ENCODE measurements at places on chromosomes 16 and 17. TPM values are rescaled to one million over a fixed set of nuclear protein-coding genes. Genes with fewer than 3 reads are reported as not detected.

DNA sequence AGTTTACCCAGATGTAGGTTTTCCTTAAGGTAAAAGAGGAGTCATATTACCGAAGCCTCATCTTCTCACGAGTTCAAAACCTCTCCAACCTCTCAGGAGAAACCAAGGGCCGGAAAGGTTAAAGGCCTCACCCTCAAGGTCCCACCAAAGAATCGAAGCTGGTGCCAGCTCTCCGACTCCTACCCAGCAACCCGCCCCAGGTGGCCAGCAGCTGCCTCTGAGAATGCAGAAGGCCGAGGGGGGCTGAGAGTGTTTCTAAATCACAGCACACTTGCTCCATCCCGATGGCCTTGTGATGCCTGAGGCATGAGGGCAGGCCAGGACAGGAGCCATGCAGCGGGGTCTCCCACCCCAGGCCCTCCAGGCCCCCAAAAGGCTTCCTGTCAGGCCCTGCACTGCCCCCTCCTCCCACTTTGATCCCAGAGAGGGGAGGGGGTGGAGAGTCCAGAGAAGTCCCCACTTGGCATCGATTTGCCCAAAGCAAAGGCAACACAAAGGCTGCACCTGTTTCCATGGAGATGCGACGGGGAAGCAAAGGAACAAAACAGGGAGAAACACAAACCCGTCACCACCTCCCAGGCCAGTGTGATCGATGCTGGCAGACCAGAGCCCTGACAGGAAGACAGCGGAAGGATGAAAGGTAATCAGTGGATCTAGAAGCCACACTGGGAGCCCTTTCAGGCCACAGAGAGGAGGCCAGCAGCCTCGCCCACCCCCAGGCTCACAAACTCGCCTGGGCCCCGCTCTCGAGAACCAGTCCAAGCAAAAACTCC is 39.0 kb downstream of the CUEDC1 start:
- DNase-seq, result no peak

GRCh38 chr16:56181401-56181800 is 9.9 kb upstream of the GNAO1 start:
- DNase-seq, result no peak

The SAMD14 gene
- 1.4 TPM for total RNA-seq

DNA sequence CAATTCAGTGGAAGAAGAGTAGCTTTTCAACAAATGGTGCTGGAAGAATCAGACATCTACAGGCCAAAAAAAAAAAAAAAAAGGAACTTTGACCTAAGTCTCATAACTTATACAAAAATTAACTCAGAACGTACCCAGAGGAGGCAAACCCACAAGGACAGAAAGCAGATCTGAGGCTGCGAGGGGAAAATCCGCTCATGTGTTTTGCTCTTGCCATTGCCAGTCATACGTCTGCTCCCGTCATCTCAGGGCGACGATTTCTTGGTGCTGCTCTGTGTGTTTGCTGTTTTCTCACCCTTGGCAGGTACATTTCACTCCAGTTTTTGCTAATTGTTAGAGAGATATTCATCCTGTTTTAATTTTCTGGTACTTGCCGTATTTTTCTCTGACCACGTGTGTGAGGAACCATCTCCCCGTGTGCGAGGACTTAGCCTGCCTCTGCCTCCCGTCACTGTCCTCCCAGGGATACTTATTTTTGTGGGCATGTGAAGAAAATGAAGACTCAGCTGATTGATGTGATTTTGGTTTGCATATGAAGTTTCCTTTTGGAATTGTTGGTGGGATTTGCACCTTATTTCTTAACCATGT is 33.4 kb upstream of the ACSF3 start:
- no peak for DNase-seq

GRCh38 chr17:1181753-1182137 is 2.0 kb upstream of the ABR start:
- no peak for DNase-seq
